ENCODE measurements at places on chromosomes 12 and 14. TPM values are rescaled to one million over a fixed set of nuclear protein-coding genes. Genes with fewer than 3 reads are reported as not detected.

GRCh38 chr14:61620130-61620946 is 75.0 kb upstream of the HIF1A start:
- peak; percentile 57 for DNase-seq

GRCh38 chr14:95538801-95539509 is 4.1 kb downstream of the GLRX5 start:
- DNase-seq: no peak

SLC8B1 gene
- polyA plus RNA-seq: 17.2 TPM

DNA sequence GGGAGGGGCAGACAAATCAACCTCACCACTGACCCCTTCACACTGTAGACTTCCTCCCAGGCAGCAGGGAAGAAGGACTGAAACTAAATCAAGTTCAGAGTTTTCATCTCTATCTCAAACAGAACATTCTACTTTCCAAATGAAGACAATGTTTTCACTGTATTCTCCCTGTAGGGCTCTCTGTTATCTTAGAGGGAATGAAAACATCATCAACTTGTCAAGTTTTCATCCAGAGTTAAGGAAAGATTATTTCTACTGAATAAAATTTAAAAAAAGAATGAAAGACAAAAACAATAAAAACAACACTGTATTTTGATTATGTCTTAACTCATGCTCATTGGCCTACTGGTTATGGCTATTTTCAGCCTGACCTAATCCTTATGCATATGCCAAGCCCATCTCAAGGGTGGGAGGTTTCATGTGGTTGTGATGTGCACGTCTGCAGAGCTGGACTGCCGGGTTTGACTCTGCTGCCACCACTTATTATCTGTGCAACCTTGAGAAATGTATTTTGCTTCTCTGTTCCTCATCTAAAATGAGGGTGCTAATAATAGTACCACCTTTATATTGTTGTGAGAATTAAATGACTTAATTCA is 152.0 kb upstream of the AVPR1A start:
- no peak for DNase-seq

GRCh38 chr12:75478116-75478794 is 2.3 kb upstream of the GLIPR1 start:
- DNase-seq: no peak

DNA sequence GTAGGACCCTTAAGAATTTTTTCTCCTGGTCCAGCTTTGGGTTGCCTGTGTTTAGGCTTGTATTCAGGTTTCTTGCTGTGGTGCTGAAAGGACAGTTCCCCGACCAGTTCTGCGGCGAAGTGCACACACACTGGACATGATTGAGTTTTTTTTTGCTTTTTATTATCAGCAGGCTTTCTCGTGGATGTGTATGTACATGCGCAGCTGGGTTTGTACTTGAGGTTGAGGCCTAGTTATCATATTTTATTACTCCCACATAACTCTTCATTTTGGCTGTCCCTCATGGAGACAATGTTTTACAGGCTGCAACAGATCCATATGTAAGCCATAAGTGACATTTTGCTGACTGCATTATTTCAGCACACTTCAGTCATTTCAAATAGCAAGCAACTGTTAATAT is 2.5 kb downstream of the SCN8A start:
- DNase-seq: peak; percentile 43

ZDHHC22 gene
- polyA plus RNA-seq: not detected

- DNase-seq: peak; percentile 46
Measured at GRCh38 chr14:22556021-22556989, 32.7 kb downstream of the DAD1 start.

DNA sequence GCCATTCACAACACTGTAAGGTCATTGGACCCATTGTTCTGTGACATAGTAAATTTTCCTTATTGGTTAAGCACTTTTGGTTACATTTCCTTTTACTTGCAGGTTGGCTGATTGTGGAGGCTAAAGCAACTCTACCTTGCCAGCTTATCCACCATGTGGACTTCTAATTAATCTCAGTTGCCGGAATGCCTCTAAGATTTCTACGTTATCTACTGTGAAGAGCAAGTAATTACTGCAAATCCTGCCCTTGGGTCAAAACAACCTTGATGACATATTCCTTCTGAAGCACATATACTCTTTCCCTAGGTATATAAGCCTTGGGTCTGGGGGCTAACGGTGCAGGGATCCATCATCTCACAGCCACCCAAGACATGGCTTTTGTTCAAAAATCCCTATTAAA is 19.5 kb upstream of the MORN3 start:
- DNase-seq: no peak

FGF23 gene
- polyA plus RNA-seq: not detected

DNA sequence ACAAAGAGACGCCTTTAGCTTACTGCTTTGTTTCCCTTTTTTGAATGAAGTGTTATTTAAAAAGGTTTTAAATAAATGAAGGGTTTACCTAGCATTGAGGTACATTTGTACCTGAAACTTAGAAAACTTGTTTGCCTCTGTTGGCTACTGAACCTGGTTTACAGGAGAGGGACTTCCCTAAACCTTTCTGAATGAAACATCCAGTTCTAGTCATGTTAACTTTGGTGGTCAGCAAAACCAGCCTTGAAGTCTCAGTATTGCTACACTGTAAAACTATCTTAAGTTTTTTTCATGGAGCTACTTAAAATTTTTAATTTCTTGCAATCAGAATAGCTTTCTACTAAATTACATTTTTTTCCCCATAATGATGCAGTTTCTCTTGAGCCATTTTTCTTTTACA is 38.2 kb downstream of the RASSF8 start:
- DNase-seq: no peak

- DNase-seq: no peak
Measured at GRCh38 chr12:116628989-116629388, 69.8 kb downstream of the MAP1LC3B2 start.

GRCh38 chr12:24500421-24500820 is 448.5 kb downstream of the BCAT1 start:
- DNase-seq: no peak

DNA sequence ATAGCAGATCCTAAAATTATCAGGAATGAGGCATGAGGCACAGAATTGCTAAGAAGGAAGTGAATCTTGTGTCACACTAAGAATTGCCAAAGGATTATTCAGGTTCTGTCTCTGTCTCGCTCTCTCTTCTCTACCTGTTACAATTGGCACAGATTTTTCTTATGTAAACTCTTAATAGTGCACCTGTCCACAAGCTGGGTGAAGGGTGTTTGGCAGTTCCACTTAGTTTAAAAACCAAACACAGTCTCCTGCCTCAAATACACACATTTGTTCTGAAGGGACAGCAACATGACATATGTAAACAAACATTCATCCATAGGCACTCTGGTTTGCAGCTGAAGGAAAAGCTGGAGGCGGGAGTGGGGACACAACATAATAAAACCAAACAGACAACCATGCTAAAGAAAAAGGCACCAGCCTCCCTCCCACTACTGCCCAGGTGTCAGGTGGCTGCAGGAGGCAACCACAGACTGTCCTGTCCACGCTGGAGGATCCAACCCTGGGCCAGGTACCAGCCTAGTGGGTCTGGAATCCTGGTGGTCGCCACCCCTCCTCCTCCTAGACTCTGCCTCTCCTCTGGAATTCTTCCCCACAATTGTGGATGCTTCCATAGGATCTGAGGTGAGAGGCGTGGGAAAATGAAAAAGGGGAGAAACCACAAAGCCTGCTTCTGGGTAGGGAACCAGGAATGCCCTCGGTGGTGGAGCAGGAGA is 81.2 kb downstream of the TMEM260 start:
- no peak for DNase-seq

Data from AG04450 (cell line).